ENCODE measurements at places on chromosomes 12 and 14.
A peak's percentile ranks its signal among the peaks of the same experiment; 100 is the strongest.

- no peak for DNase-seq
These were observed 100.8 kb upstream of the BBS10 start for GRCh38 chr12:76449016-76449415.

- DNase-seq: no peak
These were observed 24.2 kb downstream of the AMDHD1 start for GRCh38 chr12:95967301-95967700.

GRCh38 chr12:6631549-6631961 lies 4.2 kb downstream of the LPAR5 start:
- peak; percentile 50 for DNase-seq

GRCh38 chr14:81247271-81247766 lies 26.6 kb upstream of the GTF2A1 start:
- no peak for DNase-seq

- no peak for DNase-seq
These were observed 266.4 kb downstream of the LRFN5 start for GRCh38 chr14:41872931-41873685.

DNA sequence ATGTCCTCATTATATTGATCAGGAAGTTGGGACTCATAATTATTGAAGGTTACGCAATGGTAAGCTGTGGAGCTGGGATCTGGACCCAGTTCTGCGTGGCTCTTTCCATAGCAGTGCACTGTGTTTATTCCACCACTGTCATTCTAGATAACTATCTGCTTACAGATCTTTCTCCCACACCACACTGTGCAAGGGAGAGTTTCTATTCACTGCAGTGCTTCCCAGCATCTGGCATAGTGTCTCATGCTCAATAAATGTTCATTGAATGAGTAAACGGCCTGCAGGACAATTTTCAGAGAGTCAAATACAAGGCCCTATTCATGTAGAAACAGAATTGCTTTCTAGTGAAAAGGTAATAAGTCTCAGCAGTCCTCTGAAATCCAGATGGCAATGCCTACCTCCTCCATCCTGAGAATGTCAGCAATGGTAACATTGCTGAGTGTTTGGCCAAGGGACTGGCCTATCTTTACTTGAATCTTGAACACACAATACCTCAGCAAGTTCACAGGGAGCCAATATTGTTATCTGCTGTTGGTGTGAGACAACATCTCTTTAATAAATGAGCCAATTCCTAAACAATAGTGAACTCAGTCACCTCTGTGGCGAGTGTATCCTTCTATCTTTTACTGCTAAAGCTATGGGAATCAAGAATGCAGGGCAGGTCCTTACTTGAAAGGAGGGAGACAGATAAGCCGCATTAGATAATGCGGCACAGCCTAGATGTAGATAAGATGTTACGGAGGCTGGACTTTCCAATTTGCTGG lies 332.4 kb upstream of the PRICKLE1 start:
- no peak for DNase-seq

DNA sequence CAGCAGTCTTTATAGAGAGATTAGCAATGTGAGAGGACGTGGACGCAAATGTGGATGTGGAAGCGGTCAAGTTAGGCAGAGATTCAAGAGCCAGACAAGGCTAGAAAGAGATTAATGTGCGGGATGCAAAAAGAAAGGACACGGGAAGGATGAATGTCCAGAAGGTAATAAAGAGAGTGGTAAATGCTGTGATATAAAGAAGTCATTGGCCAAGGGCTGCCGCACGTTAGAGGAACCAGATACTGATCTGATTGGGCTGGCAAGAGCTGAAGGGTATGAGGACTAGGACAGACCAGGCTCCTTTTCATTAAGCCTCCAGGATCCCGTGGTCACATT lies 59.5 kb downstream of the DHRS2 start:
- DNase-seq: no peak

Data from T-helper 2 cell (primary cell).